ENCODE measurements at places on chromosomes 1 and 21.

DNA sequence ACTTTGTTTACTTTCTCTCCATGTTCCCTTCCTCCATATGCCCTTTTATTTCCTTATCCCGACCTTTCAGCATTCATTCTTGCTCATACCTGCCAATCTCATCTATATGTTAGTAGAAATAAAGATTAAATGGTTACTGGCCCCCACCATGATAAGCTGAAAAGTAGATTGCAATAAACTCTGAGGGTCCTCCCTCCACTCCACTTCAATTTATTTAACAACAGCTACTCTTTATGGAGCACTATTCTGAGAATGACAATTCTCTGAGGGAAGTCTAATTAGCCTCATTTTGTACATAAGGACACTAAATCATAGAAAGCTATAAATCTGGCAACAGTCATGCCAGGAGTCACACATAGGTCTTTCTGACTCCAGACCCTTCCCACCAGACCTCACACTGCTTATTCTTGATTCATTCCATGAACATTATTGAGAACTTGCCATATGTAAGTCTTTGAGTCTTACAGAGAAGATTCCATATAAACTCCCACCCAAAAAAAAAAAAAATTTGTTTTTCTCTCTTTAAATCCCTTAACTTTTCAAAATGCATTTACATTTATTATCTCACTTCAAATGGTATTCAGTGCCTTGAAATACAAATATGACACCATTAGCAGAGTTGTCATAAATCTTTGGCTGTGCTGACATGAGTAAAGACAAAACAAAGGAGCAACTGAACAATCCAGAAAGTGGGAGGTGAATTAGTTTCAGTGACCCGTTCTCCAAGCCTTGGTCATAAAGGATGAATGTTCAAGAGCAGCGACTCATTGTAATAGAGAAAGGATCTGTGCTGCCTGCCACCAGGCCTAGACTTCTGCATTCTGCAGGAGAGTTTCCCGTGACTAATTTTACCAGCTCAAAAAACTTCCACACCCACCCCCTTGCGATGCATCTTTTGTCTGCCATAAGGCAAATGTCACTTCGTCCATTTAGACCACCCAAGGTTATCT, 28.5 kb downstream of the PALMD start:
- DNase-seq, result no peak

- no peak for DNase-seq
Measured at GRCh38 chr1:51044834-51045233, 57.2 kb upstream of the C1orf185 start.

DNA sequence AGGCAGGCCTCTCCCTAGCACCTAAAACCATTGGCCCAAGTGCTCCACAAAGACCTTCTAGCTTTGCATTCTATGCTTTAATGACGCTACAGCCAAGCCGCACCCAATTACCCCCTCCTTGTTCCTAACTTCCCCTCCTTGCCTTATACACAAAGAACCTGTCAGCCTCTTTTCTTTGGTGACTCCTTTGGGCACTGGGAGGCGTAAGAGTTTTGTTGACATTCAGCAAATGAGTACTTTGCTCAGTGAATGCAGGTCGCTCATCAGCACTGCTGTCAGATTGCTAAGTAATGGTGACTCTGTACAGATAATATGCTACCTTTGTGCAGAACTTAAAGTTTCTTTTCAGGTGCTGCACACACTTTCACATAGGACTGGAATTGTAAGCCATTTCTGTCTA, 187.6 kb upstream of the FAM78B start:
- DNase-seq, result no peak

DNA sequence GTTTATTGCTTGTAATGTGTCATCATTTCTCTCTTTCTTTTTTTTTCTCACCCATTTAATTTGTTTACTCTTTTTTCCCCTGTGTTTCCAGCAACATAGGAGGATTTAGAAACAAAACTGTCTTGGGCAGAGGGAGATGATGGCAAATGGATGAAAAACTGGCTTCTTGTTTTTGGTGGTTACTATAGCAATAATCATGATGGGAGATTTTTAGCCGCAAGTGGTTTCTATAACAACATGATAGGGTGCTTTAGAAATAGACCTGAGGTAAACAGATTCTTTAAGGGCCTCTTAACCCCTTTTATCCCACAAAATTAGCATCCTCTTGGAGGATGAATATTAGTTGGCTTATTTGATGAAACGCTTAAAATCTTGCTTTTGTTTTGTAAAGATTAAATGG, 51.6 kb downstream of the CRB1 start:
- no peak for DNase-seq

GRCh38 chr1:204354579-204354978, 5.2 kb downstream of the PLEKHA6 start:
- no peak for DNase-seq

DNA sequence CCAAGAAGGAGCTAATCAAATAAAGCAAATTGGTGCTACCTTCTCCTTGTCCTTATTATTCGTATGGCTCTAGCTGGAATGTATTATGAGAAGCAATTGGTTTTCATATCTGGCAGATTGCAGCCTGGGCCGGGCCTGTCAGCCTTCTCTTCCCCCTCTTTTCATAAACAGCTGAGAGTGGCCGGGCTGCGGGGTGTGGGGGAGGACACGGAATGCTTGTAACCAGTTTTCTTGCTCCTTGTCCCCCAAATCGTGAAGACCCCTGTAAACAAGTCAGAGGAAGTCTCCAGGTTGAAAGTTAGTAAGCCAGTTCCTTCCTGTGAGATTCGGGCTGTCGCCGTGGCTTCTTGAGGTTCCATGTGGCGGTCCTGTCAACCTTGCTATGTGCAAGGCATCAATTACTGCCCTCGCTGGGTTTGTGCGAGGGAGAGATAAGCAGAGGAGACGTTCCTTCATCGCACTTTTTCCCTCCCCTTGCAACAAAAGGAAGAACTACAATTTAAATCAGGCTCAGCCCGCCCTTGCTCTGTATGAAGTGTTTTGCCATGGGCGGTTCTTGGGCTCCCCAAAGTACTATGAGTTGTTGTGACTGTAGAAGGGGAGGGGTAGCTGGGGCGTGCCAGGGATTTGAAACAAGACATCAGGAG, 450.7 kb downstream of the CAMTA1 start:
- DNase-seq, result no peak

- DNase-seq, result no peak
Measured at GRCh38 chr1:39917825-39918224, 16.1 kb upstream of the MYCL start.

GRCh38 chr1:82323144-82323841, 522.6 kb downstream of the ADGRL2 start:
- DNase-seq, result no peak

- no peak for DNase-seq
Measured at GRCh38 chr1:116825720-116826438, 71.6 kb downstream of the CD2 start.

- no peak for DNase-seq
Measured at GRCh38 chr21:45588086-45588825, 46.0 kb upstream of the SLC19A1 start.
